Stimulated activated CD8-positive, alpha-beta memory T cell treated with anti-CD3 and anti-CD28 coated beads, Interleukin-7, amount 100 ng/mL, for 1 hour (primary cell): ENCODE measurements at places on chromosomes 4 and X.

DNA sequence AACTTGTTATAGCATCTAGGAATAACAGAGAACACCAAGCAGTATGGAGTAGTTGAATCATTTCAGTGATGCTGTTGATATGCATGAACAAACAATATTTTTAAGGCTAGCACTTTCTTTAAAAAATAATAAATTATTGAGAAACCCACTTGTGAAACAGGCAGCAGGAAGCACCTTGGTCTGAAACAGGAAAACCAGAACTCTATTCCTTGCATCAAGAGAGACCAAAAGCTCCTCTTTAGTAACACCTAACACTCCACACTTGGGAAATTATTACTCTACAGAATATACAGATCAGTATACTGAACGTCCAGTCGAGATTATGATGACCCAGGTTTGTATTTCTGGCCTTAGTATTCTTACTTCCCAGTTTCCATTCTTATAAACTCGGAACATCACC is 129.0 kb downstream of the ARAP2 start:
- DNase-seq: no peak

DNA sequence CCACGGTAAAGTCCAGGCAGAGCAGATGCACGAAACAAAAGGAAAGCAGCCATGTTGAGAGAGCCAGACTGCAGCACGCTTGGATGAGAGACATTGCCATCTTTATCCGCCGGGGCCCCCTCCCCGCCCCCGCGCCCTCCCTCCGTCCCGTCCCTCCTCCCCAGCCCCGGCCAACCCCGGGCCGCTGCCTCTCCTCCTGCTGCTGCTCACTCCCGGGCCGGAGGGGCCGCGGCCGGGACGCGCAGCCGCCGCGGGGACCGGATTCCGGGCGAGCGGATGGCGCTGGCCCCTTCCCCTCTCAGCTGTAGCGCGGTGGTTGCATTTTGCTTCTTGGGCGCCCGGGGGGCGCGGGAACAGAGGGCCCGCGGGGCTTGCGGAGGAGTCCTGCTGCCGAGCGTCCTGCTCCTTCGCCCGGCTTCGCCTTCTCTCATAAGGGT is 542 bp downstream of the RNF150 start:
- no peak for DNase-seq

DNA sequence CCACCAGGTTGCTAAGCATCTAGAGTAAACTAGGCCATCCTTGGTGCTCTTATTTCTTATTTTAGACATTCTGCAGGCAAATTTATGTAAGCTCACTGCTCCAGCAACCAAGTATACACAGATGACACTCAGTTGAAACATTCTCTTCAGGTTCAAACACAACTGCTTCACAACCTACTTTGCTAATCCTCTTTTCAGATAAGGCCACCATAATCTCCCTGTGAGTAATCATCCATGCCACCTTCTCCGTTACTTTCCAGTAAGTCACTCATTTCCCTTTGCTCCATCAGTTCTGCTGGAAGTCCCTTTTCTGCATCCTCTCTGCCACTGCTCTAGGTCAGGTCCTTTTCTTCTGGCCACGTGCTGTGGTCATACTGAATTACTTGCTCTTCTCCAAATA is 120.2 kb upstream of the WDFY3 start:
- DNase-seq: no peak

- DNase-seq: no peak
Measured at GRCh38 chr4:150579551-150580234, 2.3 kb upstream of the MAB21L2 start.

GRCh38 chr4:6357476-6357875 is 87.8 kb downstream of the WFS1 start:
- DNase-seq: no peak

GRCh38 chr4:79913581-79913980 is 159.4 kb downstream of the ANTXR2 start:
- no peak for DNase-seq

DNA sequence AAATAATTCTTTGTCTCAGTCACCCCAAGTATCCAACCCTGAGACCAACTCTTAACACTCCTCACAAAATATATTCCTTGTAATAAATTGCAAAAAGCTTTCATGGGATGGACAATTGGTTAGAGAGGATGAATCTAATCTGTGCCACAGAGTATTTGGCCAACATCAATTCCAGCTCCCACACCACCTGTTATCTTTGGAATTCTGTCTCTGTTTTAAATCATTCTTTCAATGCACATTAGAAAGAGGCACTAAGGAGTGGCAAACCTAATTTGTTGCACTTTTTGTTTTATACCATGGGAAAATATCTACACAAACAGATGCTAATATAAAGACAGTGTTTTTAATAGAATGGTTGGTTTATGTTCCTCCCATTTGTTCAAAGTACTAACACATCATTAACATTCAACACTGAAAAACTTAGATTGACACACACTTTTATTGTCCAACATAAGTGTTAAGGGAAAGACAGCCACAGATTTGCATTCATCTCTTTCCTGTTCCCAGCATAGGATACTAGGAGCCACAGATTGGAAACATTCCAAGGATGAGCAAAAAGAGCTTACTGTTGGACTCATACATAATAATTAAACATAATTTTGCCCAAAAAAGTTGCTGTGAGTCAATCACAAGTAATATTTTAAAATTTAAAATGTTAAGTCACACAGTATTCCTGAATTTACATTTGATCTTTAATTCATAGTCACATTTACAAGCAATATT is 116.4 kb downstream of the PPA2 start:
- no peak for DNase-seq

GRCh38 chr4:4269331-4269731 is 20.6 kb downstream of the LYAR start:
- no peak for DNase-seq

- no peak for DNase-seq
Measured at GRCh38 chr4:174520660-174521059, 1.6 kb downstream of the HPGD start.

GRCh38 chr4:156298230-156298629 is 344.6 kb upstream of the CTSO start:
- DNase-seq: no peak
